ENCODE measurements at places on chromosomes 4 and X.
A peak's percentile ranks its signal among the peaks of the same experiment; 100 is the strongest.

DNA sequence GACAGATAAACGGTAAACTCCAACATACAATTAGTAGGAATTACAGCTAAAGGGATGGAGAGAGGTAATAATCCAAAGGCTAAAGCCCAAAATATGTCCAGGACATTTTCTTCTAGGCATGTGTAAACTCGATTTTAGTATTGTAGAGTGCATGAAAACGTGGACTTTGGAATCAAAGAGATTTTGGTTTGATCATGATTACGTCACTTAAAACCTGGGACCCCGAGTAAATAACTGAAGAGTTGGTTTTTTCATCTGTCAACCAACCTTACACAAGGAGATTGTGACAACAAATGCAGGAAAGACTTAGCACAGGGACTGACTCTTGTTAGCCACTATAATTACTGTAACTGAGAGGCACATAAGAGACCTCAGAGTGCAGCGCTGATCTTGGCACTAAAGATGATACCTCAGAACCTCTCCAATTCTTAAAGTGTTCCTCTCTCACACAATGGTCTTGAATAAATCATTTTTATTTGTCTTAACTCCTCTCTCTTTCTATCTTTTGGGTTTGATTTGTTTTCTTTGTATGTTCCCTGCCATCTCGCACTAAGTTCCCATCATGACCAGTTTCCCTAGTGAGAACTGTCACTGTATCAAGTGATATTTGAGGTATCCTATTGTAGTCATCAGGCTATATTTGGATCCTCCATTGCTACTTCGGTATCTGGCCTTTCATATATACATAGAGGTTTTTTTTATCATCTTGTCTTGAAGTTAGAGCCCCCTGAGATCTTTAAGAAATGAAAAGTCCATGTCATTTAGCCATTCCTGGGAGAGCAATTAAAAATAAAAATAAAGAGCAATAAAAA is 32.2 kb upstream of the MSL3 start:
- no peak for DNase-seq

- DNase-seq = peak; percentile 25
Measured at GRCh38 chr4:56658528-56658927, 22.6 kb downstream of the HOPX start.

DNA sequence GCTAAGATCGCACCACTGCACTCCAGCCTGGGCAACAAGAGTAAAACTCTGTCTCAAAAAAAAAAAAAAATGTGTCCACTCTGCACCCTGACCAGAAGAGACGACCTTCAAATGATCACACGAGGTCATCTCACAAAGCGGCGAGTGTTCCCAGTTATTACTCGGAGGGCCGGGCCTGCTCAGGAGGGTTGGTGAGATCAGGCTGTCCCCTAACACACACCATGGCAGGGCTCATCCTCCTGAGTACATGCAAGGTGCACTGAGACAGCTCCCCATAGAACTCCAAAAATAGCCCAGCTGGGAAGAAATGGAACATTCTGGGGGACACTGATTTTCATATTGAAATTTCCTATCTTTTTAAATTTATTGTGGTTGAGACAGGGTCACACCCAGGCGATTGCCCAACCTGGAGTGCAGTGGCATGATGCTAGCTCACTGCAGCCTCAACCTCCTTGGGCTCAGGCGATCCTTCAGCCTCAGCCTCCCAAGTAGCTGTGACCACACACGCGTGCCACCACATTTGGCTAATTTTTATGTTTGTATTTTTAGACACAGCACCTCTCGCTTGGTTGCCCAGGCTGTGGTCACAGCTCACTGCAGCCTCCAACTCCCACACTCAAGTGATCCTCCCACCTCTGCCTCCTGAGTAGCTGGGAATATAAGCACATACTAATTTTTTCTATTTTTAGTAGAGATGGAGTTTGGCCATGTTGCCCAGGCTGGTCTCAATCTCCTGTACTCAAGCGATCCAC is 51.5 kb downstream of the DHRSX start:
- DNase-seq = no peak

GRCh38 chrX:95056901-95057300 is 1382.9 kb downstream of the FAM133A start:
- DNase-seq = no peak

- no peak for DNase-seq
Measured at GRCh38 chr4:75671802-75672421, 1.3 kb downstream of the G3BP2 start.

GRCh38 chrX:120725874-120726273 is 96.0 kb upstream of the C1GALT1C1 start:
- no peak for DNase-seq

- DNase-seq = no peak
Measured at GRCh38 chrX:100648458-100649417, 4.7 kb downstream of the SRPX2 start.

GRCh38 chr4:141348125-141348524 is 127.4 kb downstream of the ZNF330 start:
- DNase-seq = no peak

Measured in GM04503 (cell line).